ENCODE measurements at places on chromosomes 7 and 10. TPM values are rescaled to one million over a fixed set of nuclear protein-coding genes. Genes with fewer than 3 reads are reported as not detected.

NEUROD6 gene
- polyA plus RNA-seq: 0.02 TPM

GRCh38 chr7:30780941-30781340, 9.7 kb downstream of the MINDY4 start:
- no peak for DNase-seq
- H3K4me3 ChIP-seq: no peak overlapping the region
- H3K4me1 ChIP-seq: no peaks in the 10 kb centered on the region
- no peaks in the 10 kb centered on the region for H3K27me3 ChIP-seq
- H3K27ac ChIP-seq: no peak overlapping the region
- no peaks in the 10 kb centered on the region for H3K36me3 ChIP-seq

OGA gene
- polyA plus RNA-seq: 154 TPM

GRCh38 chr10:122259075-122259466, 12.0 kb upstream of the BTBD16 start:
- H3K4me1 ChIP-seq: no peaks in the 10 kb centered on the region
- no peak for DNase-seq
- no peak overlapping the region for H3K4me3 ChIP-seq
- no peak overlapping the region for H3K27ac ChIP-seq

DNA sequence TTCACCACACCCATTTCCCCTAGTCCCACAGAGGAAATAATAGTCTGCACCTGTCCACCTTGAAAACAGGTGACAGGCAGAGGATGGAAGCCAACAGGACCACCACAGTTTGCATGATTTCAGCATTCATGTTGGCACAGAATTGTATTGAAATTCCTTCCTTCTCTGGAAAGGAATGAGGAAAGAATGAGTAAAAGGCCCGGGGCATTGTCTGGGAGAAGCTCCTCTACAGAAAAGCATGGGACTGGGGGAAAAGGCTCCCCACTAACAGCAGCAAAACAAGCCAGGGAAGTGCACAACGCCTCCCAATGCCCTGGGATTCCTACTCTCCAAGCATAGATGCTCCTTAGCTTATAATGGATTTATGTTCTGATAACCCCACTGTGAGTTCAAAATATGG, 28.5 kb upstream of the TOMM7 start:
- DNase-seq: no peak
- no peaks in the 10 kb centered on the region for H3K36me3 ChIP-seq
- H3K27ac ChIP-seq: no peak overlapping the region
- no peaks in the 10 kb centered on the region for H3K27me3 ChIP-seq
- H3K4me1 ChIP-seq: peaks cover 4% of the 10 kb centered on the region
- H3K4me3 ChIP-seq: no peak overlapping the region

KEL gene
- 2.6 TPM for polyA plus RNA-seq

GRCh38 chr10:77644557-77645243, 7.1 kb upstream of the KCNMA1 start:
- no peaks in the 10 kb centered on the region for H3K36me3 ChIP-seq
- H3K4me1 ChIP-seq: no peaks in the 10 kb centered on the region
- no peak overlapping the region for H3K4me3 ChIP-seq
- DNase-seq: no peak

- DNase-seq: no peak
- no peak overlapping the region for H3K4me3 ChIP-seq
- H3K27me3 ChIP-seq: no peaks in the 10 kb centered on the region
- peaks cover 5% of the 10 kb centered on the region for H3K4me1 ChIP-seq
Measured at GRCh38 chr7:7176406-7177043, 5.8 kb upstream of the C1GALT1 start.

DNA sequence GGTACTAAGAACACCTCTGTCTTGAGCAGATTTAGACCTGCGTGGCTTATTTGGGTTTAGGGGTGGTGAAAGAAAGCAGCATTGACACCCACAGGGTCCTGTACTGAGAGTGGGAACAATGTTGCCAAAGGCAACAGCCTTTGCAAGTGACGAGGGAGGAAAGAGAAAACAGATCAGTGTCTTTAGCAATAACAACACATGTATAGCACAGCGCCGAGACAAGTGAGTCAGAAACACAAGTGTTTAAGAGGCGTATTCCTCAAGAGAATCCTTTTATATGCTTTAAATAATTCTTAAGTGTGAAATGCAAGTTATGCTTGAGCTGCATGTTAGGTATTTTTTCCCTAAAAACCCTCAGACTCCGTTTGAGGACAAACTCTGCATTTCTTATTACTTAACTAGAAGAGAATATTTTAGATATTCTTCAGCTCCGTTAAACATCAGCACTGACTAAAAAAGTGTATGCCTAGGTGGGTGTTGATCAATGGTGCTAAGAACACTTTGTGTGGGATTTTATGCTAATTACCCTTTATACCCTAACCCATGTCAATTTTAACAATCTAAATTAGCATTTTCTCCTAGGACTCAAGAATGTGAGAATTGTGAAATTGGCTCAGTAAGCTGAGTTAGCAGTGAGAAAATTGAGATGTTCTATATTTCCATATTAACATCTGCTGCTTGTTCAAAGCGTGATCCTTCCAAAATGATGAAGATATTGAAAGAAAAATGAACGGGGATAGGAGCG, 1095.4 kb upstream of the CELF2 start:
- no peaks in the 10 kb centered on the region for H3K4me1 ChIP-seq
- H3K4me3 ChIP-seq: no peak overlapping the region
- no peak overlapping the region for H3K27ac ChIP-seq
- H3K27me3 ChIP-seq: no peaks in the 10 kb centered on the region
- no peaks in the 10 kb centered on the region for H3K36me3 ChIP-seq
- no peak for DNase-seq

OR2A42 gene
- 0.02 TPM for polyA plus RNA-seq

SUPV3L1 gene
- 76.7 TPM for polyA plus RNA-seq

DNA sequence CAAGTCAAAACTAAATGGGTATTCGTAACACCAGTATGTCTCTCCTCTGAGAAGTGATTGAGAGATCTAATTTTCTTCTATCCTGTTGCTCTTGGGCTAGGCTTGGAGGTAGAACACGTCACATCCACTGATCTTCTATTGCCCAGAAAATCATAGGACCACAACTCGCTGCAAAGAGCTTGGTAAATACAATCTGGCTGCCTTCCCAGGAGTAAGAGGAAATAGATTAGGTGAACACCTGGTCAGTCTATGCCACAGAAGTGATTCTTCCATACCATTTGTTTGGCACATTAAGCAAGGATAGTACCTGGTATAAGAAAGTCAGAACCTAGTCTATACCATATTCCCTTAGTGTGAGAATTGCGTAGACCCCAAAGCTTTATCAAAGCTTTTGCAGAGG, 129.3 kb upstream of the PHYHIPL start:
- no peaks in the 10 kb centered on the region for H3K4me1 ChIP-seq
- no peak for DNase-seq
- no peaks in the 10 kb centered on the region for H3K36me3 ChIP-seq

PFKFB3 gene
- polyA plus RNA-seq: 39.3 TPM

DNA sequence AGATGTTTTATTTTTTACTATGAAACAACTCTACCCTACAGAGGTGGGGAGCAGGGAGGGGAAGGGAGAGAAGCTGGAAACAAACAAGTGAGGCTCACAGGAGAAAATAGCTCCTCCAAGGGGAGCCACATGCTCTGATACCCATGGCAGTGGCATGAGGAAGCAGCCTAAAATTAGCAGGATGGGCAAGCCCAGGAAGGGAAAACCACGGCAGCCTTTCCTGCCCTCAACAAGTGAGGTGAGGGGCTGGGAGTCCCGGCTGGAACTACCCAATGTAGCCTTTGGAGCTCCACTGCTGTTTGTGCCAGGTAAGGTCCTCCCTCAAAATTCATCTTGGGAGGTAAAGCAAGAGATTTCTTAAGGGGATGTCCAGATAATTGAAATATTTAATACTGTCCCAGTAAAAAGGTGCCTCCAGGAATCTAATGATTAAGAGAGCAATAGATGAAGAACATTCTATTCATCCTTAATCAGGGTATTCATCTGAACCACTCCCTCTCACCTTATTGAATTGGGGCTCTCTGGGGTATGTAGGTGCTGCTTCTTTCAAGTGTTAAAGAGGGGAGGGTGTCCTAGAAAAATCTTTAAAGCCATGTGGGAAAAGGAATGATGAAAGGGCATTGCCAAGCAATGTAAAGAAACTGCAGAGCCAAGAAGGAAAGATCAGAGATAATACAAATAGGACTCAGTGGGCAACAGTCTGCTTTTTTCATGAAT, 12.8 kb upstream of the HERC4 start:
- H3K36me3 ChIP-seq: no peaks in the 10 kb centered on the region
- H3K4me1 ChIP-seq: no peaks in the 10 kb centered on the region
- no peak overlapping the region for H3K27ac ChIP-seq
- H3K27me3 ChIP-seq: no peaks in the 10 kb centered on the region
- no peak for DNase-seq

GRCh38 chr7:71477441-71477840, 345.5 kb downstream of the GALNT17 start:
- no peaks in the 10 kb centered on the region for H3K27me3 ChIP-seq
- H3K36me3 ChIP-seq: no peaks in the 10 kb centered on the region
- no peak for DNase-seq
- H3K27ac ChIP-seq: no peak overlapping the region

DNA sequence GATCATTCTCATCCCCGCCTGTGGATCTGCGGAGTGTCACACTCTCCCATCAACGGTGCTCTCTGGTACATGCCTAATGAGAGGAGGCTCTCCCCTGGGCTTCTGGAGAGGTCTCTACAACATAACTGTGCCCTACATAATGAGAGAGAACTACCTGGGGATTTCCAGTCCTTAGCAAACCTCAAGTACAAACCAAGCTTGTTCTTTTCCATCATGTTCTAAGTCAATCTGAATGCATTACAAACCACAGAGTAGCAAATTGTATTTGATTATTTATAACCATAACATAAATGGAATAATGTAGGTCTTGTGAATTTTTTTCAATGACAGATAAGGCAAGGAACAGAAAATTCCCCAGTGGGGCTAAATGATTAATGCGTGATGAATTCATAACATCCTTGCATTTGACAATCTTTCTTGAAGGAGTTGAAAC, 412.4 kb upstream of the NRP1 start:
- H3K36me3 ChIP-seq: no peaks in the 10 kb centered on the region
- no peak overlapping the region for H3K4me3 ChIP-seq
- no peak overlapping the region for H3K27ac ChIP-seq
- H3K27me3 ChIP-seq: no peaks in the 10 kb centered on the region

GRCh38 chr7:3657206-3657605, 356.2 kb downstream of the SDK1 start:
- no peak for DNase-seq
- H3K4me1 ChIP-seq: no peaks in the 10 kb centered on the region
- H3K27me3 ChIP-seq: no peaks in the 10 kb centered on the region

GRCh38 chr7:112021379-112022044, 184.7 kb downstream of the DOCK4 start:
- no peaks in the 10 kb centered on the region for H3K4me1 ChIP-seq
- no peaks in the 10 kb centered on the region for H3K27me3 ChIP-seq
- no peak for DNase-seq
- no peaks in the 10 kb centered on the region for H3K36me3 ChIP-seq

DNA sequence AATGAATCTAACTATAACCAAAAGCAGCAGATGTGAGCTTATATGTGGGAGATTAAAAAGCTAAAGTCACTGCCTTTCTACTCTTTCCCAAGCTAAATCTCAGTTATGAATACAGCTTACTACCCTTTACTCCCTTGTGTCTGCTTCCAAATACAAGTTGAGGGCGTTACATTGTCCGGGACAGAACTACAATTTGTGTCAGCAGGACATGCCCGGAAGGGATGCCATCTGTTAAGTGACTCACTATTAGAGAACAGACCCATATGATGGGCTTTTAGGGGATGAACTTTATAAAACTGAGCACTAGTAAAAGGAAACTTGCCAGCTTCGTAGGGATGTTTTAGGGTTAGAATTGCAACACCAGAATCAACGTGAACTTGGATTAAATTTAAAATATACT, 299.7 kb upstream of the CSTF2T start:
- no peaks in the 10 kb centered on the region for H3K36me3 ChIP-seq
- no peak overlapping the region for H3K27ac ChIP-seq
- H3K4me1 ChIP-seq: no peaks in the 10 kb centered on the region
- no peaks in the 10 kb centered on the region for H3K27me3 ChIP-seq
- DNase-seq: no peak
- H3K4me3 ChIP-seq: no peak overlapping the region

GRCh38 chr7:1219498-1219897, 13.2 kb upstream of the UNCX start:
- H3K27me3 ChIP-seq: peaks cover 75% of the 10 kb centered on the region
- H3K36me3 ChIP-seq: no peaks in the 10 kb centered on the region
- no peak for DNase-seq
- H3K27ac ChIP-seq: no peak overlapping the region
- H3K4me1 ChIP-seq: peaks cover under 1% of the 10 kb centered on the region

TAS2R3 gene
- polyA plus RNA-seq: not detected

DNA sequence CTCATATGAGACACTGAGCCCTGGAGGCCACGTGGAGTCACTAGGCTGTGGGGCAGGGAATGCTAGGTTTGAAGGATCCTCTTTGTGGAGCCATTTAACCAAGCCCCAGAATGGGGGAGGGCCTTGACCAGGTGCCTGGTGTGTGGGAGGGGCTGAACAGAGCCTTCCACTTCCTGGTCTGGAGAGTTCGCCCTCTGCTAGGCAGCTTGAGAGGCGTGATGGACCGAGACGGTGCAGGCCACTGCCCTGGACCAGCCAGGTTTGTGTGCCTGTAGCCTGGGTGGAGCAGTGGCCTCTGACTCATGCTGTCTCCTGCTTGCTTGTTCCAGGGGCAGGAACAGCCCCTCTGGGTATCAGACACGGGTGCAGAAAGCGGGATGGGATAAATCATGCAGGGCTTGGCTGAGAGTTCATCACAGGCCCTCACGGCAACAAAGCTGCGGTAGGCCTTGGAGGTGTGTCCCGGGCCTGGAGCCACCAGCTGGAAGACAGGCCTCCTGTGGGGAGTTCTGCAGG, 27.4 kb downstream of the ADAMTS14 start:
- peaks cover 5% of the 10 kb centered on the region for H3K4me1 ChIP-seq
- H3K36me3 ChIP-seq: no peaks in the 10 kb centered on the region
- H3K27me3 ChIP-seq: no peaks in the 10 kb centered on the region

Data from thymus (tissue), 14 donors.